Stimulated activated CD4-positive, alpha-beta T cell treated with anti-CD3 and anti-CD28 coated beads, Interleukin-2, amount 100 ng/mL, for 24 hours (primary cell): ENCODE measurements at places on chromosomes 2 and 18.

DNA sequence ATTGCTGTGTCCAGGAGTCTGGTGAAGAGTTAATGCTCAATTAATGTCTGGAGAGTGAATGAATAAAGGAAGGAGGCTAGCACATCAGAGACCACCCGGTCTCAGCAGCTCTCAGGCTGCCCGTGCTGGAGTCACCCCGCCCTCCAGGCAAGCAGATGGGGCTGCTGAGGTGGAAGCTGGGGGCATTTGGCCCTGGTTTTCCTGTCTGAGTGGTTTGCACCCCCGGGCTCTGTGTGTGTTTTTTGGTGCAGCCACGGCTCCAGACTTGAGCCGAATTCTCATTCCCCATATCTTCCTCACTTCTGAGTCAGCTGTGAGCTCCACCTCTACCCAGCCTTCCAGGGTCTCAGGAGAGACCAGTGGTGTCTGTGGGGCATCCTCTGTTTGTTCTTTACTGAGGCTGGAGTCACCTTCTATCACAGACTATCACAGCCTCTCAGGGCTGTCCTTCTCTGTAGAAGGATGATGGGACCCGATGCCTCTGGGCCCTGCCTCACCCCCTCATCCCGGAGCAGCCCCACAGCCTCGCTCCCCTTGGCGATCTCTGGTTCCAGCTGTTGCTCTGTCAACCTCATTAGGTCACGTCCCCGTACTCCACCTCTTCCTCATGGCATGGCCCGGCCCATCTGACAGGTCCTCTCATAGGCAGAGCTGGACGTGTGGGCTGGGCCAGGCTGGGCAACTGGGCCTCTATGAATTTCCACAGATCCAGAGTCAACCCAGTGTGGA is 60.8 kb downstream of the HS1BP3 start:
- no peak for DNase-seq

GRCh38 chr18:80200932-80201672 is 46.2 kb downstream of the PARD6G start:
- no peak for DNase-seq

- no peak for DNase-seq
These were observed 9.3 kb downstream of the MRPL19 start for GRCh38 chr2:75655861-75656260.

DNA sequence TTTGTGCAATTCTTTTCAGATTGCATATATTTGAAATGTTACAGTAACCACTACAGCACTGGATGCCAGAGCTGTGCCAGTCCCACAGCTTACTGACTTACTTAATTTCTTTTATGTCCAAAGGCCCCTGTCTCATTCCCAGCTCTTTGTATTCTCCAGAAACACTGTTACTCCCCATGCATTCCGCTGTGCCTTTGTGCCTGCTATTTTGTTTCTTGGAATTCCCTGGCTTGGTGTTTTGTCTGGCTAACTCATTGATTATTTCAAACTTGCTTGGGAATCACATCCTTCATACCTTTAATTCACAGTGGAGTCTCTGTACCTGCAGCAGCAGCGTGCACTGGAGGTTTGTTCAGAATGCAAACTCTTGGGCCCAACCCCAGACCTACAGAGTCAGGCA is 601.9 kb upstream of the DDX18 start:
- no peak for DNase-seq

DNA sequence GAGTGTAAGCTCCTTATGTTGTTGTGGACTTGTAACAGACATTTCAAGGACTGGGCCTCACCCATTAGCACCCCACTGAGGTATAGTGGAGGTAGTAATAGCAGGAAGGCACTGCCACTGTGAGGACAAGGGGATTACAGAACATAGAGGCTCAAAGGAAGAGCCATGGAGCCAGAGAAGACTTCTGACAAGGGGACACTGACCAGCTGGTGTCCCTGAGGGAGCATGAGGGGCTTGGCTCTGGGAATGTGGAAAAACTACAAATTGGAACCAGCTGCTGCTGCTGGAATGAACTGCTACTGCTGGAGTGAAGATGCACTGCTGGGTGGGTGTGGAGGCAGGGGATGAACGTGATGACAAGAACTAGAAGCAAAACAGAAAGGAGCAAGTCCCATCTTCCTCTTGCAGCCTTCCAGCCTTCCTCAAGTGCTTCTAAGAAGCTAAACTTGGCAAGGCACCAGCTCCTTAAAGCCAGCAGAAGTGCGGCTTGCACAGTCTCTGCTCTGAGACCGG is 167.3 kb upstream of the NOSTRIN start:
- DNase-seq, result no peak

GRCh38 chr2:237912271-237913192 is 53.1 kb downstream of the RAMP1 start:
- no peak for DNase-seq
